ENCODE measurements at places on chromosomes 12 and 14.

GRCh38 chr12:14557966-14558365 lies 9.7 kb downstream of the PLBD1 start:
- DNase-seq, result no peak

- no peak for DNase-seq
Observed at GRCh38 chr14:20659813-20660395, 18.4 kb upstream of the OR6S1 start.

- DNase-seq, result no peak
Observed at GRCh38 chr12:116104167-116104767, 173.2 kb downstream of the MED13L start.

- DNase-seq, result no peak
Observed at GRCh38 chr14:104975481-104976197, 2.5 kb downstream of the AHNAK2 start.

DNA sequence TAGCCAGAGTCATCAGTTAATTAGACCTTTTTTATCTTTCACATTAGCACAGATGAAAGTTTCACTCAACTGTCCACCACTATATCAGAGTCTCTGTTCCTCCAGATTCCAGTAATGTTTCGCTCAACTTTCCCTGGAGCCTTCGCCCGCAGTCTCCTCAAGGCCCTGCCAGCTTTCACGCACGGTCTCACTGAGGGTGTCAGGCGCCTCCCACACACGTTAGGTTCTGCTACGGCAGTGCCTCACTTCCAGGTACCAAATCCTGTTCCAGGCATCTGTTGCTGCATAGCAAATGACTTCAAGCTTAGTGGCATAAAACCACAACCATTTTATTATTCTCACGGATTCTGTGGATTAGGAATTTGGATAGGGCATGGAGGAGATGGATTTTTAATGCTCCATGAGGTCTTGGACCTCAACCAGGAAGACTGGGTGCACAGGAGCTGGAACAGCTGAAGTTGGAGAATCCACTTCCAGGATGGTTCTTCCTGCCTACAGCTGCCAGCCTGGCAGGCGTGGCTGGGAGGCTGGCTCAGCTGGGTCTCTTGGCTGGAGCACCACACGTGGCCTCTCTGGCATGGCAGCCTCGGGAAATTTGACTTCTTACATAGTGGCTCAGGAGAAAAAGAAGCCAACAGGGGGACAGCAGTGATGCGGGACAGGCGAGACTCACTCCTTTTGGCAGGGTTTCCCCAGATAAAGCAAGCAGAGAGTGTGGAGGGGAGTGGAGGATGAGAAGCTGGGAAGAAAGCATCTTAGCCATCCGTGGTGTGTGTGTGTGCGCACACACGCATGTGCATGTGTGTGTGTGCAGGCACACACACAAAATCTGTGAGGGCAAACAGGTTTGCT lies 21.3 kb upstream of the BCDIN3D start:
- no peak for DNase-seq

DNA sequence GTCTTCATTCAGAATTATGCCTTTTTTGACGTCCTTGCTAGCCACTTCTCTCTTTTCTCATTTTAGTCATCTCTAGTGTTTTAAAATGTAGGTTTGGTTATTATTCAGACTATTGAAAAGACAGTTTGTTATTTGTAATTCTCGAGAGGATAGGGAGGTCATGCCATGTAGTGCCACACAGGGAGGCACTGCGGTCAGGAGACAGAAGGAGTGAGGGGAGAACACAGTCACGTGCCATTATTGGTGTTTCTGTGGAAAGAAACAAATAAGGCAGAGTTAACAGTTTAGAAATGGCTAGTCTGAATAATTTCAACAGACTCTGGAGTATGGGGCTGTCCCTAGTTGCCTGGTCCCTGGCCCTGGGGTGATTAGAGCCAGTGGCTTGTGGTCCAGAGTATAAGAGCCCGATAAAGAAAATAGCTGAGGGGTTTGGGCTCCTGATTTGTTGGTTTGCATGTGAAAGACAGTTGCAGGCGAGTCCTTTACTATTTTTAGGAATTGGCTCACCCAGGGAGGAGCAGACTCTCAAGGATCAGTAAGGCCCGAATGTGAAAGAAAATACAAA lies 278.1 kb upstream of the SEL1L start:
- no peak for DNase-seq

DNA sequence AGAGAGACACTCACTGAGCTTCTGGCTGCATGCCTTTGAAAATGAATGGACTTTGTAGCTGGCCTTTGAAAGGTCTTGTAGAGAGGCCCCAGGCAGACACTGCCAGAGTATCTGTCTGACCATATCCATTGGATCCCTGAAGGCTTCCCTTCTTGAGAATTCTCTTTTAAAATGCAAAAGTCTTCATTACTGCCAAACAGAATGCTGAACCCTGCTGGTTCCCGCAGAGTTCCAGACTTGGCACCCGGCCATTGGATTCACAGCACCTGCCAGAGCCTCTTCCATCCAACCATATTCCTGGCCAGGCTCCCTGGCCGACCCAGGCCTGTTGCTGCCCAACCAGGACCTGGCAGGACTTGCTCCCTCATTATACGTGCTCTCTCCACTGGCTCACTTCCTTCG lies 182.5 kb downstream of the GXYLT1 start:
- no peak for DNase-seq

DNA sequence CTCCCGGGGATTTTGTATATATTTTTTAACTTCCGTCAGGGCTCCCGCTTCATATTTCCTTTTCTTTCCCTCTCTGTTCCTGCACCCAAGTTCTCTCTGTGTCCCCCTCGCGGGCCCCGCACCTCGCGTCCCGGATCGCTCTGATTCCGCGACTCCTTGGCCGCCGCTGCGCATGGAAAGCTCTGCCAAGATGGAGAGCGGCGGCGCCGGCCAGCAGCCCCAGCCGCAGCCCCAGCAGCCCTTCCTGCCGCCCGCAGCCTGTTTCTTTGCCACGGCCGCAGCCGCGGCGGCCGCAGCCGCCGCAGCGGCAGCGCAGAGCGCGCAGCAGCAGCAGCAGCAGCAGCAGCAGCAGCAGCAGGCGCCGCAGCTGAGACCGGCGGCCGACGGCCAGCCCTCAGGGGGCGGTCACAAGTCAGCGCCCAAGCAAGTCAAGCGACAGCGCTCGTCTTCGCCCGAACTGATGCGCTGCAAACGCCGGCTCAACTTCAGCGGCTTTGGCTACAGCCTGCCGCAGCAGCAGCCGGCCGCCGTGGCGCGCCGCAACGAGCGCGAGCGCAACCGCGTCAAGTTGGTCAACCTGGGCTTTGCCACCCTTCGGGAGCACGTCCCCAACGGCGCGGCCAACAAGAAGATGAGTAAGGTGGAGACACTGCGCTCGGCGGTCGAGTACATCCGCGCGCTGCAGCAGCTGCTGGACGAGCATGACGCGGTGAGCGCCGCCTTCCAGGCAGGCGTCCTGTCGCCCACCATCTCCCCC lies 777 bp downstream of the ASCL1 start:
- DNase-seq, result no peak

- no peak for DNase-seq
Observed at GRCh38 chr12:124604264-124604680, 36.9 kb upstream of the NCOR2 start.

- no peak for DNase-seq
Observed at GRCh38 chr14:64654901-64655300, 49.3 kb upstream of the PLEKHG3 start.

DNA sequence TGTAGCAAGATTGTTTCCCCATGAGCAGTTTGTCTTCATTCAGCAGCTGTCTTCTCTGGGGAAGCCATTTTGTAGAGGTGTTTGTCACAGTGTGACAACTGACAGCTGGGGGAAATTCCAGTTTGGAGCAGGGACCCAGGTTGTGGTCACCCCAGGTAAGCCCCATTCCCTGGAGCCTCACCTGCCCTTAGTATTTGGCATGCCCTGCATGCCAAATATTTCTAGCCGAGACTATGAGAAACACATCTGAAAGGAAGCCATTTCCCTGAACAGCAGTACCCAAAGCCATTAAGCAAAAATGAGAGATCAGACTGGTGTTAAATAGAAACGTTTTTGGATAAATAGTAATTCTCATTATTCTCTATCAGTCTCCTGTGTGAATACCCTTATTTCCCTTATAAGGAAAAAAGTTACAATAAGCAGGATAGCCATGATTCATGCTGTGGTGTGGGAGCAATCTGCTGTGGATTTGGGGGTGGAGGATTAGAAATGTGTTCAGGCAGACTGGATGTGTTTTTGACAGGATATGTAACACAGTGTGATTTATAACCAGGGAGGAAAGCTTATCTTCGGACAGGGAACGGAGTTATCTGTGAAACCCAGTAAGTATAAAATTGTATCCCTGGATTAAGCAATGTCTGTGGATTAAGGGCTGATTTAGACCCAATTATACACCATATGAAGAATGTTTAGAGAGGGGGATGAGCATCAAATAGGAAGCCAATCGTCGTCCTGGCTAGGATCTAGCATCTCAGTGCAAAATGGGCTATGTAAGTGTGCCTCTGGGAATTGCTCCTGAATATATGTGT lies 68.9 kb downstream of the DAD1 start:
- no peak for DNase-seq

DNA sequence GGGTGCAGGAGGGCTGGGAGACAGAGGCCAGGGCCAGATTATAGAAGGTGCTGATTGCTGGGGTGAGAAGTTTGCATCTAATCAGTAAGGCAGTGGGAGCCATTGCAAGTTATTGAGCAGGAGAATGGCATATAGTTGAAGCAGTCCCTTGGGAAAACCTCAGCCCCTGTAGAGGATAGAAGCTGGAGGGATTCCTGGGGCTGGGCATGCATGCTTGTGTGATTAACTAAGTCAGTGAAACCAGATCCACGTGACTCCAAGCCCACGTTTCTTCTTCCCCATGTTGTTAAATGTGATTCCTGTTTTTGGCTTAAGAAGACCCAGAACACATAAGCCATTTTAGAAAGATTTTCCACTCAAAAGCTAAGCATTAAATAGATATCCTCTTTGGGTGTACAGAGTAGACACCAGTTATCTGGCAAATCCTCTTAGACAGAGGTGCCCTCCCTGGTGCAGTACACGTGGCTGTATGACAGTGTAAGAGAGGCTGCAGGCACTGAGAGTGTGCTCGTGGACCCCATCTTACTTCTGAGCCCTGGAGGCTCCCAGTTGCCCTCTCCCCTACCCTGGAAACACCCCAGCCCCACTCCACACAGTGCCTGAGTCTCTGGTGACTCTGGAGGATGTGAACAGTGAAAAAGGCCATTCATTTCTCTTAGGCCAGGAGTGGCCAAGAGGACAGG lies 3.2 kb downstream of the C14orf132 start:
- no peak for DNase-seq

DNA sequence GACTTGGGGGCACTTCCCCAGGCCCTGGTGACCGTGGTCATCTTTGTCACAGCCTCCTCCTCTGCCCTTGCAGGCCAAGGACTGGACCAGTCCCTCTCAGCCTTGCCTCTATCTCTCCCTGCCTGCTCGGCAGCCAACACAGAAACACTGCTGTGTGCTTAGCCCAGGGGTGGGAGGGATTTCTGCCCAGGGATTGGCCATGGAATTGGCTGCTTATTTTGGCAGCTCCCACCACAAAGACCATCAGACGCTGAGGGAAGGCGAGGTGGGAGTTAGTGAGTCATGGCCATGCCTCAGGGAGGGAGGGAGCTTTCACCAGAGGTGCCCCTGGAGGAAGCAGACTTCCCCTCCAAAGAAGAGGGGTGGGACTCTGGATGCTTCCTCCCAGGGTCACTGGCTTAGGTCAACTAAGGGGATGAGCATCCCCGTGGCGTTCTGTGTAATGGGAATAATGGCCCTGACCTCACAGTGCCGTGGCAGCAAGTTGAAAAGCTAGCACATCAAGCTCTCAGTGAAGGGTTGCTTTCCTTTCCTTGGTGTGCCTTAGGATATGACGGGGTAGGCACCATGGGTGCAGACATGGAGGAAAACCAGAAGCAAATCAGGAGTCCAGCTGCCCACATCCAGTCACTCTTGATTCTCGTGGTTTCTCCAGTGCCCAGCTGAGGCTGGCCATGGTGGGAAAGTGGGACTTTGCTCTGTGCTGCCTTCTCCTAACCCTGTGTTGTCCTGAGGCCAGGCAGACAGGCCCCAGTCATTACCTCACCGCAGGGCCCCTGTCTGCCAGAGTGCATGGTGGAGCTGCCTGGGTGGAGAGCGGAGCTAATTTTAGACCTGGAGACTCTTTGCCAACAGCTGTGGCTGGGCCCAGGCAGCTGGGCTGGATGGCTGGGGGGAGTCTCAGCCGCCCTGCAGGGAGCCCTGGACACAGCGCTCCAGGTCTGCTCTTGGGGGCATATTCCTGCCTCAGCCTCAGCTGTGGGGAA lies 21.4 kb downstream of the B4GALNT3 start:
- DNase-seq, result no peak

DNA sequence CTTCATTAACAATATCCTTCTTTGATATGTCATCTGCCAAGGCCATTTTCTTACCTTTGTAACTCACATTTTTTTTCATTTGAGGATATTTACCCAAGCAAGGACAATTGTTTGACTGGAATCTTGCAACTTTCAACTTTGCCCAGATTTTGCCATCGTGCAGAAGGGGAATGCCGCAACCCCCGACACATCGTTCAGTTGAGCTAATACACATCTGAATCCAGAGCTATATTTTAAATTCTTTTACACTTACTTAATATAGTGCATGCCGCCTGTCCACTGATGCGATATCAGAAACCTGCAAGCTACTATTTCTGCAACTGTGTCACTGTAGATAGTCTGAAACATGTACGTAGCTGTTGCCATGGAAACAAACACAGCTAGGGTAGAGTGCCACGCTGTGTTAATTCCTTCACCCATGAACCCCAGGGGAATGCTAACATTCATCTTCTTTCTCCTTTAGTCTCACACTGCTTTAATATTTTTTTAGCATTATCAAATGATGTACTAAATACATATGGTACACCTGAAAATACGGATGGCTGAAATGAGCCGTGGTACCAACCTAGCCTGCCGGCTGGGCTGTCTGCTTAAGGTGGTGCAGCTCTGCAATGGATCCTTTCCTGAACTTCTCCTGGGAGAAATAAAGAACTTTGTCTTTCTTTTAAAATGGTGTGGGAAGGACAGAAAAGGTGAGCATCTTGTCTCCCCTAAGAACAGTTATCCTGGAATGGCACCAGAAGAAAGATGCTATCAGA lies 77.0 kb upstream of the FOXN3 start:
- DNase-seq, result no peak

DNA sequence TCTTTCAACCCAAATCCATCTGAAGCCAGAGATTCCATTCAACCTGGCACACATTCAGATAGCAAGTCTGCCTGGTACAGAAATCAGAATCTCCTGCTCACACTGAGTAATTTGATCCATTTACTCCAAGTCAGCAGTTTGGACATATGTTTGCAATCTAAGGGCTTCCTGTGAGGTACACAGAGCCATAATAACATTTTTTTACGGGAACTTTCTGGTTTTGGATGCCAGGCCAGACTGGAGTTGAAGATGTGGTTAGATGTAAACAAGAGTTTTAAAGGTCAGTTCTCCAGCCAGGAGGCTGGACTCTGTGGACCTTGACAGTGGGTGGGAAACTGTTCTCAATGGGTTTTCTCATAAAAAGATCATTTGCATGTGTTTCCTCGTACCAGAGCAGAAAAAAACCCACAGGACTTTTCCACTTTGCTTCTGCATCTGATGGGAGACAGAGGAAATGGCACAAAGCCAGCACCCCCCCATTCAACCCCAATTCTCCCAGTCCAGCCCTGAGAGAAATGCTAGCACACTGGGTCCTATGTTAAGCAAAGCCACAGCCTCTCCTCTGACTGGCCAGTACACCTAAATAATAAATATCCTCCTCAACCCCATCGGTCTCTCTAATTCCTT lies 17.7 kb upstream of the TSPAN11 start:
- DNase-seq, result no peak

- no peak for DNase-seq
Observed at GRCh38 chr12:111636209-111636945, 37.3 kb upstream of the ATXN2 start.
